ENCODE measurements at places on chromosomes 5 and 9.

GRCh38 chr9:36337865-36338264 lies 62.2 kb downstream of the RNF38 start:
- DNase-seq = no peak

DNA sequence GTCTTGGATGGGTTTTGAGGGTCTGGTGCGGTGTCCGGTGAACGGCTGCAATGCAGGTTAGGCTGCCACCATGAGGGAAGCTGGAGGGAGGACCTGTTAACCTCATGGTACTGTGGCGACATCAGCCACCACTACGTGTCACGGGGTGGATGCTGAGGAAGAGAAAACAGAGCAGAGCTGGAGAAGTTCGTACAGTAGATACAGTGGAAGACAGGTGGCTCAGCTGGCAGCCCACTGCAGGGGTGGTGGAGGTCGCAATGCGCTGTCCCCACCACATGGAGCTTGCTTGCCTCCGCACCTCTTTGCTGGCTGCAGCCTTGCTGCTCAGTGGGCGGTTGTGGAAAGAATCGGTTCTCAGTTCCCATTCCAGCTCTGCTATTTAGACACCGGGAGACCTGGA lies 2.8 kb downstream of the DCANP1 start:
- DNase-seq = no peak

DNA sequence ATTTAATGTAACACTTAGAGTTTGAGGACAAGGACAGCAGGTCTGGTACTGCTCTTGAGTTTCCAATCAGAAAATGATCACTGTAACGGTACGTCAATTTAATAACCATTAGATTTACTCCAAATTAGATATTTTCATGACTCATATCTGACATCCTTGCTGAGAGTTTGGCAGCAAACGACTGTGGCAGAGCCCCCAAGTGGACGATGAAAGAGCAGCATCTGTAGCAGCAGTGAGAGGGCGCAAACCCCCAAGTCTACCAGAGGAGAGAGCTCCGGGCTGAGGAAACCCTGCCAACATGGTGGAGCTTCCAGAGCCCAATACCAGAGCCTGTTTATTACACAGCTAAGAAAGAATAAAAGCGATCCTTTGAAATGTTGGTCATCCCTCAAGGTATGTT lies 73.2 kb upstream of the EPB41L4A start:
- DNase-seq = peak; percentile 42

DNA sequence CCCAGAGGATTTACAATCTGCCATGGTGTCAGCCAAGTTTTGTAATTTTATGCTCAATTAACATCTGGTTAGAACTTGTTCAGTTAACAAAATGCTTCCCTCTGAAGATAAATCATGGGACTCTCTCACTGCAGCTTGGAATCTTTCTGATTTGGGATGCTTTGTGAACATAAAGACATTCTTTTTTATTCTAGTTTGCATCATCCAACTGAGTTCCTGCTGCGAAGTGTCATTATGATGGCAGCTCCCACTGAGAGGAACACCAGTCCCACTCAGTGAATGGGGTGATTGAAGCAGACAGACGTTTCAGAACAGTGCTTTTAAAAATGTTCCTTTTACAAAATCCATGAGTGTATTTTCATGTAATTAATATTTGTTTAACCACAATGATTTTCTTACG lies 863.8 kb downstream of the TLE4 start:
- no peak for DNase-seq

DNA sequence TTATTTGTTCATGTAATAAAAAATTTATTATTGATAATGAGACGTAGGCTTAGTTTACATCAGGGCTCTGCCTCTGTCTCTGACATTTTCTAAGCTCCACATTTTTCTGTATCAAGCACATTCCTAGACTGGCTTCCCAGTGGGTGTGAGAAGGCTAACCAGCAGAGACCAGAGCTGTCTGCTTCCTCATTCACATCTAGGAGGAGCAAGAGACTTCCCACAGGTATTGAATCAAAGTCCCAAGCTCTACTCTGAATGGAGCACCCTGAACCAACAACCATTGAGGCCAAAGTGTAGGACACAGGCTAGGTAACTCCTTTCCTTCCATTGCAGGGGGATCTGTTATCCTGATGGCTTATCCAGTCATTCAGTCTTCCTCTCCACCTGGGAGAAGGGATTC lies 72.4 kb downstream of the PARP8 start:
- DNase-seq = no peak

- DNase-seq = no peak
Measured at GRCh38 chr9:115107701-115108100, 10.3 kb downstream of the TNC start.

DNA sequence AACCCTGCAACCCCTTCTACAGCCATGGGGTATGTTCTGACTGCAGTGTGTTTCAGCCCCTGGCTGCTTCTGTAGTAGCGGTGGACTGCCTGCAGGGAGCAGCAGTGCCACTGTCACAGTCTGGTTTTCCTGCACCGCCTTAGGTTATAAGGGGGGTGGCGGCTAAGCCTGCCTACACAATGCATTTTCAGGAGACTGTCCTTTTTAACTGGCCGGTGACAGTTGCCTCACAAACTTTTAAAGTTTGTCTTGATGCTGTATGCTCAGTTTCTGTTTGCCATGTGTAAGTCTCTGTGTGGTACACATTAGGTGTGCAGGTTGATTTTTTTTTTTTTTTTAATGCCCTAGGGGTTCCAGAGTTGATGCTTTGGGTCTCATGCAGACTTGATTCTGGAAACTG lies 53.0 kb downstream of the NUP214 start:
- DNase-seq = peak; percentile 66

DNA sequence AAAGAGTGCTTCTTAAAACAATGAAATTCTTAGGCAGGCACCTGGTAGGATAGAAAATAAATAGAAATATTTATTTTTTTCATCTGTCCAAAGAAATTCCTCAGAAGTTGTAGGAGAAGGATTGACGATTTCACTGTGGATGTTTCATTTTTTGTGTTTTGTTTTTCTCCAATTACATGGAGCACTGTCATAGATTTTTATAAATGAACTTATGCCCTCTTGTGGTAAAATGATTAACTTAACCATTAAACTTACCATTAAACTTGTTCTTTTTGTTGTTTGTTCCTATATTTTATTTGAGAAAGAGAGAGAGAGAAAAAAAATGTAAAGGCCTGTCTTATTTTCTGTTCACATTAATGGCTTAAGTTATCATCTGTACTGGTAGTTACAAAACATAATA lies 339.2 kb downstream of the PRR16 start:
- no peak for DNase-seq

GRCh38 chr9:33295571-33295970 lies 5.3 kb downstream of the NFX1 start:
- DNase-seq = no peak

DNA sequence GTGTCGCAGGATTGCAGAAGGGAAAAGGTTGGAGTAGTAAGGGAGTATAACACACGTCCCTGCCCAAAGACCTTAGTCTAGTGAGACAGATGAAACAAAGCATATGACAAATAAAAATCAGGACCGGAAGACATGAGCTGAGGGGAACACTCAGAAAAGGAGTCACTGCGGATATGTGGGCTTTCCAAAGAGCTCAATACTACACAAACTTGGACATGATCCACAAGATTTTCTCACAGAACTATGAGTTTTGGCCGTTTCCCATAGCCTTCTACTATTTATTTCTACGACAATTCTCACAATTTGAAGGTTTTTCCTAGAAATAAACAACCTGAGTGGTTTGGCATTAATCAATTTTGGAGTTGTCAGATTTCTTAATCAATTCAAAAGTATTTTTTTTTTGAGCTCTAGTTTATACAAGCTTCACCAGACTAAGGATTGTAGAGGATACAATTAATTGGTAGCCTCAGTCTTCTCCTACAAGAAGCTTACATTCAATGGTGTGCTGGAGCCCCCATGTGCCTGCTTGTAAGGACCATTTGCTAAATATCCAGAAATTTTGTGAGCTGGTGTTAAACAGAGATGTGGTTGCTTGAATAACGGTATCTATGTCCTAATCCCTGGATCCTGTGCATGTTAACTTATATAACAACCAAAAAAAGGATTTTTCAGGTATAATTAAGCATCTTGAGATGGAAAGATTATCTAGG lies 91.4 kb downstream of the ADAMTS12 start:
- no peak for DNase-seq

DNA sequence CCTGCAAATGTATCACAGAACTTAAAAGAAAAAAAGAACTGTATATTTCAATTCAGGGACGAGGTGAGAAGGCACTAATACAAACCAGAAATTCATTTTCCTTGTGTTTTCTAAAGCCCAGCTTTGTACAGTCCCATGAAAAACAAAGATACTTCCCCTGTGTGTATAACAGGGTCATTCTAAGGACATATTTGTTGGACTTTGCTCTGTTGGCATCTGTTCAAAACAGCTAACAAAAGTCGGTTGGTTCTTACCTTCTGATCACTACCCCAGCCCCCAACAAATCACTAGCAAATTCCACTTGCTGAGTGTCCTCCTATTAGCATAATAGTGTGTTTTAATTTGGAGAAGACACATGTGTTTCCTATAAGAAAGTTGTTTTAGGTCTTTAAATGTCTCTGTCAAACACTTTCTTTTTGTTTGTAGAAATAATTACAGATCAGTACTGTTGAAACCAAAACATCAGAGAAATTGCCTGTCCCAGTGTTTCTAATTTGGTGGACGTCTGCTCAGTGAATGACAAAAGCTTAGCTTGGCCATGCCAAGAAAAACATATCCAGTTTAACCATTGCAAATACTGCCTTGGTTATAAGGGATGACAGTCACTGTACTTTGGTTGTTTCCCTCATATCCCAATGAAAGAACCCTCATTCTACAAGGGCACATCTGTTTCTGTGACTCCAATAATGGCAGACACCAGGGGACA lies 480.5 kb downstream of the EBF1 start:
- DNase-seq = no peak

GRCh38 chr9:136093346-136093986 lies 1.6 kb downstream of the NACC2 start:
- no peak for DNase-seq

- no peak for DNase-seq
Measured at GRCh38 chr5:144004146-144004545, 166.3 kb downstream of the YIPF5 start.

DNA sequence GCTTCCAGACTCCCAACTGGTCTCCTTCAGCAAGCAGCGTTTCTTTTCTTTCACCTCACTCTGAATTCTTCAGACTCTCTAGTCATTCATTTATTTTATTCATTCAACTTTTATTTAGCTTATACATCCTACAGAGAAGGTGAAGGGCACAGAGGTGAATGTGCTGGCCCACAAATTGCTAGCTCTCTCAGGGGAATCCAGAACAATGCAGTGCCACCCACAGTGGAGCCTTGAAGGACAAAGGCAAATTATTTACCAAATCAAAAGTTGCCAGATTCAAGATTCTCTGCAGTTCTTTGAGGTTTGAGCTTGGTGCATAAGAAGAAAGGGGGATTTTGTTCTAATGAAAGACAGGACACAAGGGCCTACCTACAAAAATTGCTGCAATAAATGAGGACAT lies 29.7 kb downstream of the GRIA1 start:
- no peak for DNase-seq

- no peak for DNase-seq
Measured at GRCh38 chr5:4079831-4080230, 484.2 kb downstream of the IRX1 start.

DNA sequence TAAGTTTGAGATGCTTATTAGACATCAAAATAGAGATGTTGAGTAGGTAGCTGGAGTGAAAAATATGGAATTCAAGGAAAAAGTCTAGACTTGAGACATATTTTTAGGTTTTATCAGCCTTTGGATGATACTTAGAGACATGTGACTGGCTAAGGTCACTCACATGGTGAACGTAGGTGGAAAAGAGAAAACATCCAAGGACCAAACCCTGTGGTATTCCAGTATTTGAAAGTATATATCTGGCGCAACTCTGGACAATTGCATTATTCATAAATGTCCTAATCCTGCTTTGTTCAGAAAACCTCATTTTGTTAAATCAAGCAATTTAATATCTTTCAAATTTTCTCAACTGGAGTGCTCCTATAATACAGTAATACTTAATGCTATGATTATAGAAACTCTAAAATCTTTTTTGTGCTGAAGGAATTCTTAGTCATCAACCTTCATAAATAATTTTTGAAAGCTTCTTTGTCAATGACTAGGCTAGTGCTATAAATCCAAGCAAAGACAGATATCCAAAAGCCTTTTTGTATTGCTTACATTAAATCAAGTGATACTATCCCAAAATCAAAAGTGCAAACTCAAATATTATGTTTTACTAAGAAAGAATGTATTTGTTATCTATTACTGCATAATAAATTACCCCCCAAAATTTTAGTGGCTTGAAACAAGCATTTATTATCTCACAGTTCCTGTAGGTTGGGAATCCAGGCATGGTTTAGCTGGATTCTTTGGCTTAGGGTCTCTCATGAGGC lies 452.0 kb downstream of the ENC1 start:
- DNase-seq = no peak

DNA sequence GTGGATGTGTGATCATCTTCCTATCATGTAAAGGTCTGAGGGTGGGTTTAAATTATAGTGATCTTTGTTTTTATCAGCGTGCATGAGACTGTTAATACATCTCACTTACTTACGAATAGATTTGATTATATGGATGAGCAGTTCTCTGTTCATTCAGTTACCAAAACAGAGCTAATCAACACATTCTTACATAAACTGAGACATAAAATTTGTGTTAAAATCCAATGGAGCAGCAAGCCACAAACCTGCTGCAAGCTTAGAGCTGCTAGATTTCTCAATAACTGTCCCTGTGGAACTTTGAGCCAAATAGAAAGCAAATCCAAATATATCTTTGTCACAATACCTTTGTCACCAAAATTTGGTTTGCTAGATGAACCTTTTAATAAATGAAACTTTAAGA lies 50.1 kb downstream of the NUDT12 start:
- no peak for DNase-seq

- peak; percentile 51 for DNase-seq
Measured at GRCh38 chr5:149264439-149265067, 7.1 kb upstream of the AFAP1L1 start.

GRCh38 chr5:151772846-151773561 lies 1.2 kb downstream of the G3BP1 start:
- DNase-seq = peak; percentile 10

DNA sequence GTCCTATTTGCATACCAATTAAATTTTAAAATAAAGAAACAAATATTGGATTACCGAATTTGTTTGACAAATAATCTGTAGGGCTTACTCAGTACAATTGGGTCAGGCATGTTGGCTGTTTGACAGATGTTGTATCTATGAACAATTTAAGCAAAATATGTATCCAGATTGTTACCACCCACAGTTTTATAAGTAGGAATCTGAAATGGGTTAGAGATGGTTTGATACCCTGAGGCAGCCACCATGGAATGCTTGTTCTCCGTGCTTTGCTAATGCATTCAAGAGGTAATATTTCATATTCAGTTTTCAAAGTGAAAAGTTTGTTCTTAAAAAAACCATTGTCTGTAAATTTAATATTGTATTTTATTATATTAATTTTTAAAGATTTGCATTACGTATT lies 285.1 kb upstream of the ARRDC3 start:
- DNase-seq = no peak
